ENCODE measurements at places on chromosomes 5 and 9.

DNA sequence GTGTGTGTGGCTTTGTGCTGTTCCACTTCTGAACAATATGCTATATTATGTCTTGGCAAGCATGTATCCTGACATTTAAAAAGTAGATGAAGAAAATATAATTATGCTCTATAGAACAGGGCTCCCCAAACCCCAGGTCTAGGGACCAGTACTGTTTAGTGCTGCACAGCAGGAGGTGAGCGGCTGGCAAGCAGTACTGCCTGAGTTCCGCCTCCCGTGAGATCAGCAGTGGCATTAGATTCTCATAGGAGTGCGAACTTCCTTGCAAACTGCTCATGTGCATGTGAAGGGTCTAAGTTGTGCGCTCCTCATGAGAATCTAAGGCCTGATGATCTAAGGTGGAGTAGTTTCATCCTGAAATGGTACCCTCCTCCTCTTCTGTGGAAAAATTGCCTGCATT is 979.1 kb upstream of the CTNND2 start:
- DNase-seq, result no peak

DNA sequence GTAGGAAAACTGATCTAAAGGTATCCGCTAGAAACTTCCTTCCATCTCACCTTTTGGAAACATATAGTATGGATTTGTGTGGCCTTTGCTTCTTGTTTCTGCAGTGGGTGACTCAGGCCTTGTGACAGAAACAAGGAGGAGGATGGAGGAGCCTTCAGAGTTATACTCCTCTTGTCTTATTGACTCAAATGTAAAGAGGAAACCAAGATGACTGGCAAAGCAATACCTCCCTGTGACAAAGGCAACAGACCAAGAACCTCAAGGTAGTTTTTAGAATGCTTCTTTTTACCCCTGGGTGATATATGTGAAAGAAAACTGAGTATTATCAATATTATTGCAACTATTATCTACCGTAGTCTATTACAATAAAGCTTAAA is 123.3 kb upstream of the SLIT3 start:
- DNase-seq, result no peak

GRCh38 chr9:13816837-13817236 is 497.1 kb downstream of the NFIB start:
- no peak for DNase-seq

DNA sequence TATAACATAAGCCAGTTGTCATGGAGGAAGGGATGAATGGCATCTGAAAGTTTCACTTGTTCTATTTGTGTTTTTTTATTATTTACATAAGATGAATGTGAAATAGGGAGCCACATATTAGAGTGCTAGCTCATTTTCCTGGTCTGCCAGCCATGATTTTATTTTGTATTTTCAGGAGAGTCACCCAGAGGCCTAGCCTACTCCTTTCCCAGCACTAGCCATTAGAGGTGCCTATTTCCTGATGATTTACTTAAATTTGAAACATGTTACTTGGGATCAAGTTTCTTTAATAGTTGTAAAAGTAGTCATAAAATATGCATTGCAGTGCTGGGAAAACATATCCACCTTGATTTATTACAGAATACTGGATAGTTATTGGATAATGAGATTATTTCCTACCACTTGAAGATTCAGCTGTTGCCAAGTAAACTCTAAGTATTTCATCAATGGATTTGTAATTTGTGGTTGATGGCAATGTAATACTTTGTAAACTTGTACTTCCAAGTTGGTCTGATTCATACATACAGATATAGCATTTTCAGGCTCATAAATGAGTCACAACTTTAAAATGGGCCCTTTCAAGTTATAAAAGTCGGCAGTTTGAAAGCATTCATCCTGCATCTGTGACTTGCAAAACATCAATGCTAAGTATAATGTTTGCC is 50.8 kb downstream of the KCNN2 start:
- DNase-seq, result no peak

GRCh38 chr5:54616031-54616430 is 98.5 kb downstream of the SNX18 start:
- DNase-seq, result peak; percentile 48

Measured in left lung (tissue), 14 donors.